ENCODE measurements at places on chromosomes 2 and 18.

- DNase-seq, result no peak
Observed at GRCh38 chr18:32437100-32437834, 33.4 kb downstream of the GAREM1 start.

GRCh38 chr2:1690056-1690775 is 54.1 kb downstream of the PXDN start:
- no peak for DNase-seq

DNA sequence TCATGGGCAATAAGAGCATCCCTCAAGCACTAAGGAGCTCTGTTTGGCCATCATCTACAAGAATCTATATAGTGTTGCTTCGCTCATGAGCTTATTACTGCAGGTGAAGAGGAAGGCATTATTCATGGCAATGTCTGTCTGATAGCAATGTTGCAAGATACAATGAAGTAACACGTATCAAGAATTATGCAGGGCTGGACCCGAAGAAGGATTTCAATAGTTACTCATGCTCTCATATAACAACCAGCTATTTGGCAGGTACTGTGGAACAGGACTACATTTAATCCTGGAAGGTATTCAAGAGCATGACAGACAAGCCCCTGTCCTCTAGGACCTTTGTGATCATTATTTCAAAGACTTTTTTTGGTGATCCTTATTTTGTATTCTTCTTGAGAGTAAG is 109.6 kb downstream of the LAMA3 start:
- no peak for DNase-seq

- DNase-seq, result no peak
Observed at GRCh38 chr2:10103179-10103578, 19.4 kb upstream of the RRM2 start.

DNA sequence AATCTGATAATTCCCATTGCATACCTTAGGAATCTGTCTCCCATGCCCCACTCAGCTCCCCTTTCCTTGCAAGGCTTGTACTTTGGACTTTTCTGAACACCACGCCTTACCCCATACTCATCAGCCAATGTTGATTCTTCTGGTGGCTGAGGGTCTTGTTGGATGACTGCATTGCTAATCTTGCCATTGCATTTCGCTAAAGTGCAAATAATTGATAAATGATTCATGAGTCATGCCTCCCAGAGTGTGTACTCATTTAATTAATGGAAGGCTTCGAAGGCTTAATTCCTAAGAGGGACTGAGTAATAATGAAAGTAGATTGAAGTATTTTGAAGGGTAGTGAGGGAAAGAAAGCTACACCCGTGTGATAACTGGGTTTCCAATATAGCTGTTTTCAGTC is 28.0 kb upstream of the PPP1R1C start:
- DNase-seq, result no peak

GRCh38 chr18:2692508-2692907 is 37.0 kb downstream of the SMCHD1 start:
- no peak for DNase-seq

DNA sequence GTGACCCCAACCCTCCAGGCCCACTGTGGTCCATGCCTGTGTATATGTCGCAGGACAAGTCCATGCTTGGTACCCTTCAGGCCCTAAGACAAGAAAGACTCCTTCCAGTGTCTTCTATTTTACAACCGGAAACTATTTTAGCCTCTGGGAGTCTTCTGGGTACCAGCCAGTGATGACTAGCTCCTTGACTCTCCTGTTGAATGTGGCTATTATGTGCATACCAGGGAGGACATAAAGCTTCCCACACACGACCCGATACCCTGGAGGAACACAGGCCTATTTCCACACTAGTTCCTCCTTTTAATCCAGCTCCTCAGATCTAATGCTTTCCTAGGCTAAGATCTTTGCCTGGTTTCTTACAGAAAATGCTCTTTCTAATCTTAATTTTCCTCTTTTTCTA is 178.1 kb downstream of the NCKAP5 start:
- DNase-seq, result no peak

- DNase-seq, result peak; percentile 55
Observed at GRCh38 chr2:152694161-152694661, 23.1 kb downstream of the PRPF40A start.

DNA sequence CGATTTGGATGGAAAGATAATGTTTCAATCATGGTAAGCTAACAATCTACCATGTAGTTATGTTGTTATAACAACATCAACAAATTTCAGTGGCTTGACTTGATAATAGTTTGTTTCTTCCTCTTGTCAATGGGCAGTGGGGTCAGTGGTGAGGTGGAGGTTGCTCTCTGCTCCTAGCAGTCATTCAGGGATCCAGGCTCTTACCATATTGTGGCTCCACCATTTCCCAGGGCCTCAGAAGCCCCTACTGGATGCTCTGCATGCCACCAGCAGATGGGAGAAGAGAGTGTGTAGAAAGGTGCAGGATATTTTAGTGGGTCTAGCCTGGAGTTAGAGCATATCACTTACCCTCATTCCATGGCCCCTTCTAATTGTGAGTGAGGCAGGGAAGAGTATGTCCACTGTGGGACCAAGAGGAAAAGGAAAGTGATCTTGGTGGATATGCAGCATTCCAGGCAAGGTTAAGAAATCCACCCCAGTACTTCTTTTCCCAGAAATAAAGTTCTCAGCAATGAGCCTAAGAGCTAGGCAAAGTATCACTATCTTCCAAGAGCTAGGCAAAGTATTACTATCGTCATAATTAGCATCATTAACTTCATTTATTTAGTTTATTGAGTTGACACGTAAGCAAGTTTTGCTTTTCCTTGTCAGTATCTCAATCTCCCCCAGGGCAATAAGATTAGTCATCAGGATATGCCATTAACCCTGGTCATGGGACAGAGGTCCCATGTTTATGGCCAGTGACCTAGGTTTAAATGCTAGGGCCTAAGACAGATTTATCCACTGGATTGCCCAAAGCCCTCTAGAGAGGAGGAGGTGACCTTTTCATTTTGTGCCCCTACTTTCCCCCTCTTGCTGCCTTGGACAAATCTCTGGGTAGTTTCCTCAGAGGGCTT is 4.2 kb upstream of the IWS1 start:
- no peak for DNase-seq

GRCh38 chr2:24793761-24794435 is 673 bp downstream of the CENPO start:
- DNase-seq, result no peak

DNA sequence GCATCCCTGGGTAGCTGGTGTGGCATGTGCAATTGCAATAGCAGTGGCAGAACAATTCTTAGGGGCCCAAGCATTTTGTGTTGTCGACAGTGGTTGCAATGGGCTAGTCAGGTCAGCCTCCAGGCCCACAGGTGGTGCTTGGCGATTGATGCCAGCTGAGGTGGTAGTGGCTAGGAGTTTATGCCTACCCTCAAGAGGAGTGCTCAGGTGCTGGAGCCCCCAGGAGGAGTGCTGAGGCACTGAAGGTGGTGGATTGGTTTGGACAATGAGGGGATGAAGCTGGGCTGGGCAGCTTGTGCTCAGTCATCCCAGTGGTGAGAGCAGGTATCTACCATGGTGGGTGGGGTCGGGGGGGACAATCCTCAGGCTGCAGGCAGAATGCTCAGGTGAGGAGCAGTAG is 877.9 kb upstream of the TMEFF2 start:
- no peak for DNase-seq

DNA sequence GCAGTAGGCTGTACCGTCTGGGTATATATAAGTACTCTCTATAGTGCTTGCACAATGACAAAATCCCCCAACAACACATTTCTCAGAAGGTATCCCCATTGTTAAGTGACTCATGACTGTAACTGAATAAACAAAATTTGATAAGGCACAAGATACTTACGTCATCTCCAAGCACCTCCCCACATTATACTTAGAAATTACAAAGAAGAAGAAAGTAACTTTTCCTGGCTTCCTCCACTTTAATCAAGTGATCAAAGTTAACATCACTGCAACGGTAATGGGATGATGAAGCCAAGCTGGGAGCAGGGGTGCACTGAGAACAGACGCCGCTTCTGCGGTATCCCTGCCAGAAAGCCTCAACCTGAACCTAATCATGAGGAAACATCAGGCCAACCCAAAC is 9.7 kb downstream of the TNS1 start:
- DNase-seq, result no peak

GRCh38 chr2:8524388-8524787 is 157.5 kb upstream of the ID2 start:
- DNase-seq, result no peak

- DNase-seq, result no peak
Observed at GRCh38 chr18:34649080-34649479, 61.0 kb upstream of the DTNA start.

DNA sequence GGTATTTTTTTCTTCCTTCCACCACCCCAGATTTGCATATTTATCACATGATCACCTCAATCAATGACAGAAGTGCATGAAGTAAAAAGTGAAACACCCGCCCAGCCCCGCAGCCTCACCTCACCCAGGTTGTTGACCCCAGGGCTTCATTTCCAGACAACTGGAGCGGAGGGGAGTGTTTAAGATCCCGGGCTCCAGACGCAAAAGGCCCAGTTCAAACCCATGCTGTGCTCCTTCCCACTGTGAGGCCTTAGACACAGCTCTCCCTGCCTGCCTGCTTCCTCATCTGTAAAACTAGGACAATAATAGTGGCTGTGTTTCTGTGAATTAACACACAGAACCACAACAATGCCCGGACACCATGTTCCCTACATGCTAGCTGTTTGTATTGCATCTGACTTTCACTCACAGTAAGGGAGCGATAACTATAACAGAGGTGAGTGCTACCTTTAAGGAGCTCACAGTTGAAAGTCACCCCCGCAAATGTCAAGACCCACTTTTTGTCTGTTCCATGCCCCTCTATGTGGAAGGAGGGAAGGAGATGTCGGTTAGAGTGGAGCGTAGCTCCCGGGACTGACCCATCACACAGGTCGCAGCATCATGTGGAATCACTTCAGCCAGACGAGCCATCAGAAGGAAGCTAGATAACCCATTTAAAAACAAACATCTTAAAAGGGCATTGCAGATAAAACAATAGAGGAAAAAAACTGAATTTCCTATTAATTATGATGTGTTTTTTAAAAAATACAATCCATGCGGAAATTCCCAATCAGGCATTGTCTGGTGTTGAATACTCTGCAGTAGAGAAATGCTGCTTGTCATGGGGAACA is 77.5 kb upstream of the DAPL1 start:
- no peak for DNase-seq
